Fibroblast of lung (primary cell): ENCODE measurements at places on chromosomes 6 and 20.
A peak's percentile ranks its signal among the peaks of the same experiment; 100 is the strongest.

DNA sequence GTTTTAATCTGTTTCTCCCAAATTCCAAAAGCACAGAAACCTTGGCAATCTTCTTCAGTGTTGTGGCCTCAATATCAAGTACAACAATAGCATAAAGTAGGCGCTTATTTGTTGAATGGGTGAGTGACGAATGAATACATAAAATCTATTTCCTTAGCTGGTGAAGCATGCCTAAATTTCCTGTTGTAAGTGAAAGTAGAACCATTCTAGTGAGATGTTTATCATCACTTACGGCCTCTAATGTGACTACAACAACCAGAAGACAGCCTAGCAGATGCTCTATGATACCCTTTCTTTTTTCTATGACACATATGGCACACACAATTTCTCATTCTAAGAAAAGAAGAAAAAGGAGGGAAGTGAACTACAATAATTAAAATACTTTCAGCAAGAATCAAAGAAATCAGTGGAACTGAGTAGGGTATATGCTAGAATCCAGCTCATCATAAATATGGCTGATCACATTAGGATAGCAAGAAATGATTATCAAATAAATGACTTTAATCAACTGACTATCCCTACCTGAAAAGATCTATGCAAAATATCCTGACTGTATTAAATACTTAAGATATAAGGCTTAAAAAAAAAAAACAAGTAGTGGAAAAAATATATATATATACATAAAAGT lies 67.4 kb downstream of the BTBD9 start:
- DNase-seq: no peak

GRCh38 chr6:12952318-12952717 lies 235.8 kb downstream of the PHACTR1 start:
- no peak for DNase-seq

GRCh38 chr20:53077373-53078205 lies 105.4 kb downstream of the TSHZ2 start:
- peak; percentile 92 for DNase-seq

DNA sequence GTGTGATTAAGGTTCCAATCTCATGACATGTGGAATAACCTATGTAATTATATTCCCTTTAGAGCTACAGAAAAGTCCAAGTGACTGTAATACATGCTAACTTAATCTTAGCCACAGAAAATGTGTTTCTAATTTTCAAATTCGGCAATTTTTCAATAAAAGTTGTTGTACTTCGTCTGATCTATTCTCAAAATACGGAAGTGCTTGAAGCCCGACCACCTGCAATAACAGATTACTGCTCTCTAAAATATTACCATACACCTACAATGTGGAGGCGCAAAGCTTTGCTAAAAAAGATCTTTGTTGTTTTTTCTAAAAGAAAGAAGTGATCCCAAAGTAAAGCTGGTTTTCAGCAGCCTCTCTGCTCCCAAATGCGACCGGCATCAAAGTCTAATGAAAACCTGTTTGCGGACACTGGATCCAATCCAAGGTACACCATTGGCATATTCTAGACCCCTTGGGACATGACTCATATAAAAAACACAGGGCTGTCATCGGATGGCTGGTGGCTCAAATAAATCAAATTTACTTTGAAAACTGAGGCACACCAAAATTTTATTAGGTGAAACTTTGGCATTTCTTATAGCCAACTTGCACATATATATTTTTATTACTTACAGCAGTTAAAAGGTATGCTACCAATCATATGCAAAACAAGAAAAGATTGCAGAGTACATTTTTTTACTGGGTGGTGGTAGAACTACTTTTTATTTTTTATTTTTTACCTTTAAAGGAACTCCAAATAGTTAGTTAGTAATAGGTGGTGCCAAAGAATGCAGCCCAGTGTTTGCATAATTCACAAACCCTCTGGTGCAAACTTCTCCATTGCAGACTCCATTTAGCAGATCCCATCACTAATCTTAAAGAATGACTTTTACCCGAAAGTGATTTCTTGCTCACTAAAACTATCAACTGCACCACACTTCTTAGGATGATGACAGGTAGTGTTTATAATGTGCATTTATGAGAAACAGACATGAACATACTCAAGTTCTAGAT lies 118.7 kb upstream of the TBX18 start:
- DNase-seq: no peak

DNA sequence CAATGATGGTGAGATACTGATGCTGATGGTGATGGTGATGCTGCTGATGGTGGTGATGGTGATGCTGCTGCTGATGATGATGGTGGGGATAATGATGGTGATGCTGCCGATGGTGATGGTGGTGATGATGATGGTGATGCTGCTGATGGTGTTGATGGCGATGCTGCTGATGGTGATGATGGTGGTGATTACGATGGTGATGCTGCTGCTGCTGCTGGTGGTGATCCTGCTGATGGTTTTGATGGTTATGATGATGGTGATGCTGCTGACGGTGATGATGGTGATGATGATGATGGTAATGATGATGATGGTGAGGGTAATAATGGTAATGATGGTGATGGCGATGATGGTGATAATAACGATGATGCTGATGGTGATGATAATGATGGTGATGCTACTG lies 50.0 kb downstream of the ARHGAP40 start:
- no peak for DNase-seq

DNA sequence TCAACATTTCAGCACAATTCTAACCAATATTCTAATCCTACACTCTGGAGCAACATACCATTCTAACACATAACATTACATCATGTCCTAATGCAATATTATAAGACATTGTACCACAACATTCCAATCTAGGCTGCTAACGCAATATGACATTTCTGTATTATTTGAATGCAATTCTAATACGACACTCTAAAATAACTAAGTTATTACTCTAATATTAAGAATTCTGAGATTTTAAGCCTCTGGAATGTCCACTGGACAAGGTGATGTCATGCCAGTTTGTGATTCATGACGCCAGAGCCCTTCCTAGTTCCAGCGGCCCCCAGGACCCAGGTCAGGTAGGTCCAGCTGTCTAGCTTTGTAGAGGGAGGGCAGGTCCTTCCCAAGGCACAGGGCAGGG lies 69.7 kb upstream of the SIRPA start:
- peak; percentile 87 for DNase-seq

- no peak for DNase-seq
Measured at GRCh38 chr6:6788394-6789032, 200.0 kb downstream of the LY86 start.

- no peak for DNase-seq
Measured at GRCh38 chr20:45452772-45453691, 16.5 kb upstream of the WFDC2 start.

DNA sequence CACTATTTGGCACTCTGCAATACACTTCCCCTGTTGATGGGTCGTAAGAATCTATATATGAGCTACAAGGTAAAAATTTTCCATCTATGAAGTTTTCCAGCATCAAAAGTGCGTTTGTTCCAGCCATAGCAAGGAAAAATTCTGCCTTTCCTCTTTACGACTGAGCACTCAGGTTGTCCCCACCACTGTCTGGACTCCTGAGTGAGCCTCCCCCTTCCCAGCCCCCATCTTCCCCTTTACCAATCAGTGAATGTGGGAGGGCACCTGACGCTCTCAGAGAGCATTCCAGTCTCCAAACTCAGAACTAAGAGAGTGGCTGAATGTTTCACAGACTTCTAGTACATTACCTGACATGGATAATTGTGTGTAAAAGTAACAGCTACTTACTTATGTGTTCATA lies at the start of gene ALDH8A1:
Gene ALDH8A1 (minus strand): TSS at position 175 of the 400 bp plus-strand sequence. CDS start 48 bp downstream, at position 127.
- DNase-seq: no peak

- no peak for DNase-seq
Measured at GRCh38 chr20:24703284-24703610, 233.8 kb downstream of the SYNDIG1 start.
